H9 (cell line): ENCODE measurements at places on chromosomes 4 and X. TPM values are rescaled to one million over a fixed set of nuclear protein-coding genes. Genes with fewer than 3 reads are reported as not detected.

GRCh38 chr4:72582853-72583252 is 13.8 kb upstream of the ADAMTS3 start:
- H3K4me1 ChIP-seq = no peaks in the 10 kb centered on the region
- no peak overlapping the region for H3K4me3 ChIP-seq
- H3K27ac ChIP-seq = no peak overlapping the region
- no peaks in the 10 kb centered on the region for H3K36me3 ChIP-seq
- DNase-seq = no peak
- no peaks in the 10 kb centered on the region for H3K27me3 ChIP-seq

GRCh38 chr4:115428455-115428854 is 315.0 kb upstream of the NDST4 start:
- no peaks in the 10 kb centered on the region for H3K4me1 ChIP-seq
- peaks cover 8% of the 10 kb centered on the region for H3K36me3 ChIP-seq
- no peaks in the 10 kb centered on the region for H3K27me3 ChIP-seq

GRCh38 chr4:19358015-19358414 is 893.7 kb upstream of the SLIT2 start:
- no peak overlapping the region for H3K4me3 ChIP-seq
- no peak for DNase-seq
- no peaks in the 10 kb centered on the region for H3K36me3 ChIP-seq
- H3K27me3 ChIP-seq = no peaks in the 10 kb centered on the region
- no peaks in the 10 kb centered on the region for H3K4me1 ChIP-seq
- no peak overlapping the region for H3K27ac ChIP-seq

FHDC1 gene
- total RNA-seq = 19.7 and 19.9 TPM in 2 replicates

RHOXF1 gene
- not detected in 2 replicates for total RNA-seq

DNA sequence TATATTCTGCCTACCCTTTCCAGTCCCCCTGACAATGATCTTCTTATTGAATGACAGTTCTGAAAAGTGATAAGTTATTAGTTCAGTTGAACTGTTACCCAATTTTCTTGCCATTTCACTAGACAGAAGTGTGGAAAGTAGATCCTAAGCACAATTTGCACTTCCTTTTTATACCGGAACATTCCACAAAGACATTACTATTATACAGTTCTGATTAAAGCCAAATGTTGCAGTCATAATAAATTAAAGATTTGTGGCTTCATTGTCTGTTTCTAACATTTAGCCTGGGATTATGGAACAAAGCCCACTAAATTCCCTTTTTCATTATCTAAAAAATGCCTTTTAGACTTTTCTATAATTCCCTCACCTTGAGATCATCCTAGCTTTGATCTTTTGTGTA is 13.8 kb downstream of the SH3BGRL start:
- no peak overlapping the region for H3K4me3 ChIP-seq
- H3K4me1 ChIP-seq = no peaks in the 10 kb centered on the region
- H3K27me3 ChIP-seq = no peaks in the 10 kb centered on the region
- H3K27ac ChIP-seq = no peak overlapping the region
- peaks cover 4% of the 10 kb centered on the region for H3K36me3 ChIP-seq

- H3K27ac ChIP-seq = no peak overlapping the region
- H3K4me1 ChIP-seq = no peaks in the 10 kb centered on the region
- no peak for DNase-seq
- no peaks in the 10 kb centered on the region for H3K27me3 ChIP-seq
Observed at GRCh38 chrX:2385224-2385623, 115.6 kb downstream of the DHRSX start.

DNA sequence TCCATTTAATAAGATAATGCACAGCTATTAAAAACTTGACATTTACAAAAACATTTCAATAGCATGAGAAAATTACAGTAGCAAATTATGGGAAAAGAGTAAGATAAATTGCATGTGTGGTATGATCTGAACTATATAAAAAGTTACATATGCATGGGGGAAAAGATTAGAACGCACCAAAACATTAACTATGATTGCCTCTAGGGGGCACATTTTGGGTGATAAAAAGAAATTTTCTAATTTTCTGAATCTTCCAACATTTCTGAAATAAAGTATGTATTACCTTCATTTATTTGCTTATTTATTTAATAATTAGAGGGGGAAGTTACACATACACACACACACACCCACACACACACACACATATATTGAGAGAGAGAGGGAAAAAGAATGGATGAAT is 19.6 kb upstream of the KDM5C start:
- no peak for DNase-seq
- no peak overlapping the region for H3K27ac ChIP-seq
- peaks cover 33% of the 10 kb centered on the region for H3K36me3 ChIP-seq
- H3K27me3 ChIP-seq = no peaks in the 10 kb centered on the region
- H3K4me1 ChIP-seq = no peaks in the 10 kb centered on the region
- H3K4me3 ChIP-seq = no peak overlapping the region

DNA sequence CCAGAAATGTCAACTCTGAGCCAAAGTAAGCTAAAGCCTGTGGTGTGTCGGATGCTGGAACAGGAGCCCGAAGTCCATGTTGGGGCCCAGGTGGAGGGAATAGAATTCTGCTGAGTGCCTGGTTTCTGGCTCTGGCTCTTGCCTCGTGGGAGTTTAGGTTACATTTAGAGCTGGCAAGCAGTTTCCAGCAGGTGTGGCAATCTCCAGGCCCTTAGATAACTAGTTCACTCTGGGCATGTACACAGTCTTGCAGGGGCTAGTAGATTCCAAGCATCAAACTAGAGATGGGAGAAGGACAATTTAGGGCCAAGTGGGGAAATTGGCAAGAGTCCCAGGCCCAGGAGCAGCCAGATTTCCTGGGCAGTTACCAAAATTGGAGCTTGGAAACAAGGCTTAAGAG is 56.3 kb upstream of the STOX2 start:
- peaks cover 6% of the 10 kb centered on the region; the same call in 1 of the 2 replicates for H3K36me3 ChIP-seq
- H3K4me3 ChIP-seq = no peak overlapping the region
- H3K27me3 ChIP-seq = no peaks in the 10 kb centered on the region
- no peaks in the 10 kb centered on the region for H3K4me1 ChIP-seq
- DNase-seq = no peak

DNA sequence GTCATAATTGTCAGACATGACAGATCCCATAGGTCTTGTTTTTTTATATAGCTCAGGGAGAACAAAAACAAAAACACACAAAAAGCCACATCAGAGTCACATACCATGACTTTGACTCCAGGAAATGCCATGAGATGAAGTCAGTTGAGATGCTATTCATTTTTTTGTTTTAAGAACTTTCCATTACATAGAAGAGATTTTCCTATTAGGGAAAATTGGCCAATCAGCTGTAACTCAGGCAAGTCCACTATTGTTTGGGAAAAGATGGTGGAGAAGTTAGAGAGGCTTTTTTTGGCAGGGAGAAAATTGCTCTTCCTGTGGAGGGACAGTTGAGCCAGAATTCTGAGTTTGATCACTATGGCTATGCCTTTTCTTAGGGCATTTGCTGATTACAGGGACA is 72.6 kb downstream of the SMARCA5 start:
- H3K4me3 ChIP-seq = no peak overlapping the region
- H3K27me3 ChIP-seq = no peaks in the 10 kb centered on the region
- H3K27ac ChIP-seq = no peak overlapping the region
- H3K36me3 ChIP-seq = peaks cover 10% of the 10 kb centered on the region; the same call in 1 of the 2 replicates
- no peaks in the 10 kb centered on the region for H3K4me1 ChIP-seq

GRCh38 chrX:32532262-32532661 is 679.1 kb downstream of the DMD start:
- DNase-seq = no peak
- no peaks in the 10 kb centered on the region; the same call in 1 of the 2 replicates for H3K4me1 ChIP-seq
- no peak overlapping the region for H3K4me3 ChIP-seq
- no peaks in the 10 kb centered on the region for H3K36me3 ChIP-seq

GPR119 gene
- not detected in 2 replicates for total RNA-seq

IDH3G gene
- 43.2 and 47.1 TPM in 2 replicates for total RNA-seq

DNA sequence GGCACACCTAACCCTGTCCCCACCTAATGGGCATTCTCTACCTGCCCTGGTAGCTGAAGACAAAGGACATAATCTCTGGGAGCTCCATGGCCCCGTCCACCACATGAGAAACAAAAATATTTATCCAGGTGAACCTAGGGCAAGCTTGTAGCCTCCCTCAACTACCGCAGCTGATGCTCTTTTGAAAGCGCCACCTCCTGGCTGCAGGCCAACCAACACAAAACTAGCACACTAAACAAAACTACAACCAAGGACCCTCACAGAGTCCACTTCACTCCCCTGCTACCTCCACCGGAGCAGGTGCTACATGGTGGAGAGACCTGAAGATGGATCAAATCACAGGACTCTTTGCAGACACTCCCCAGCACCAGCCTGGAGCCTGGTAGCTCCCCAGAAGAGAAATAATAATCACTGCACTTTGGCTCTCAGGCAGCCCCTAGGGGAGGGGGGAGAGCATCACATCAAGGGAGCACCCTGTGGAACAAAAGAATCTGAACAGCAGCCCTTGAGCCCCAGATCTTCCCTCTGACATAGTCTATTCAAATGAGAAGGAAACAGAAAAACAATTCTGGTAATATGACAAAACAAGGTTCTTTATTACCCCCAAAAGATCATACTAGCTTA is 111.3 kb upstream of the ATP8A1 start:
- H3K36me3 ChIP-seq = no peaks in the 10 kb centered on the region
- DNase-seq = peak; percentile 71

DRD5 gene
- total RNA-seq = not detected in 2 replicates

PNMA6E gene
- not detected in 2 replicates for total RNA-seq

PHKA1 gene
- total RNA-seq = 6.5 and 6.6 TPM in 2 replicates

- no peak overlapping the region for H3K4me3 ChIP-seq
- H3K4me1 ChIP-seq = no peaks in the 10 kb centered on the region; the same call in 1 of the 2 replicates
- H3K36me3 ChIP-seq = peaks cover 3% of the 10 kb centered on the region
- H3K27ac ChIP-seq = no peak overlapping the region
- H3K27me3 ChIP-seq = no peaks in the 10 kb centered on the region
Observed at GRCh38 chrX:1239681-1240142, 27.3 kb upstream of the CRLF2 start.

MAGEA2 gene
- 0.13 and 0.22 TPM in 2 replicates for total RNA-seq

GRCh38 chr4:188146618-188147017 is 7.4 kb downstream of the TRIML1 start:
- no peak for DNase-seq
- H3K36me3 ChIP-seq = no peaks in the 10 kb centered on the region
- H3K27ac ChIP-seq = no peak overlapping the region
- no peak overlapping the region for H3K4me3 ChIP-seq
- no peaks in the 10 kb centered on the region; the same call in 1 of the 2 replicates for H3K4me1 ChIP-seq

DNA sequence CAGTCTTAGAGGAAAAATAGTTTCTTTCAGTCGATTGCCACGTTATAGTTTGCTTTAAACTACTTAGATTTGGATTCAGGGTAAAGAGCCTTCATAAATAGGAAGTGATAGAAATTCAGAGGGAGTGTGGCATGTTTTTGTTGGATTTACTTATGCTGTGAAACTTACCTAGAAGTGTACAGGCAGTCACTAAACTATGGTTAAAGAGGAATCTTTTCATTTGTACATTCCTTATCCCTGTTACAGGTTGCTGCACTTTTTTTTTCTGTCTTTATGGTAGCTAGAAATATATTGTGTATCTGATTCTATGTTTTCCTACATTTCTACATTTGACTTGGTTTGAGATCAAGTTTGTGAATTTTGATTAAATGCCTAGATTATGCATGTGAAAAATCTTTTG is 19.1 kb downstream of the WWC2 start:
- peak overlapping the region; percentile 24; the same call in 1 of the 2 replicates for H3K4me3 ChIP-seq
- peaks cover 12% of the 10 kb centered on the region; the same call in 1 of the 2 replicates for H3K4me1 ChIP-seq
- H3K27ac ChIP-seq = peak overlapping the region; percentile 67
- no peak for DNase-seq
- no peaks in the 10 kb centered on the region for H3K27me3 ChIP-seq

DNA sequence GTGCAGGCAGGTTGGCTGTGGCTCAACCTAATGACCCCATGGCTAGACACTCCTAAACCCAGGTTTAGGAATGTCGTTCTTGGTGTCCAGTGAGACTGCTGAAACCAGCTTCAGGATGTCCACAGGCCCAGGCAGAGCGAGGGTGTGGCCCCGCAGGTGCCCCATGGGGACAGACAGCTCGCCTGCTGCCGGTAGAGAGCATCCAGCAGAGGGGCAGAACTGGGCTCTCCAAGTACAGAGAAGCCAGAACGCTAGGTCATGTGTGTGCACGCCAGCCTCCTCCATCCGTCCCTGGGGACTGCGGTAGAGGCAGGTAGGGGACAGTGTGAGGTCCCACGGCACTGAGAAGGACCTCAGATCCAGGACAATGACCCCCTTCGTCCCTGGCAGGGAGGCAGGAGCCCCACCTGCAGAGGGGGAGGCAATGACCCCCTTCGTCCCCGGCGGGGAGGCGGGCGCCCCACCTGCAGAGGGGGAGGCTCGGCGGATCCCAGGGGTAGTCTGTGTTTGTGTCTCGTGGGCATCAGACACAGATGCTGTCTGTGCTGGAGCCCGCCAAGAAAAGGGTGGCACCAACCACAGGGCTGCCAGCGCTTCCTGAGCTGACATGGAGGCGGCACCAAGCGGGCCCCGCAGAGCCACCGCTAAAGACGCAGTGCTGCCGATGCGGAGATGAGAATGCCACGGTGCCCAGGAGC is 118.4 kb downstream of the FAM53A start:
- H3K27ac ChIP-seq = no peak overlapping the region
- H3K36me3 ChIP-seq = no peaks in the 10 kb centered on the region
- DNase-seq = no peak
- H3K4me1 ChIP-seq = peaks cover 2% of the 10 kb centered on the region; the same call in 1 of the 2 replicates
- H3K27me3 ChIP-seq = no peaks in the 10 kb centered on the region

DNA sequence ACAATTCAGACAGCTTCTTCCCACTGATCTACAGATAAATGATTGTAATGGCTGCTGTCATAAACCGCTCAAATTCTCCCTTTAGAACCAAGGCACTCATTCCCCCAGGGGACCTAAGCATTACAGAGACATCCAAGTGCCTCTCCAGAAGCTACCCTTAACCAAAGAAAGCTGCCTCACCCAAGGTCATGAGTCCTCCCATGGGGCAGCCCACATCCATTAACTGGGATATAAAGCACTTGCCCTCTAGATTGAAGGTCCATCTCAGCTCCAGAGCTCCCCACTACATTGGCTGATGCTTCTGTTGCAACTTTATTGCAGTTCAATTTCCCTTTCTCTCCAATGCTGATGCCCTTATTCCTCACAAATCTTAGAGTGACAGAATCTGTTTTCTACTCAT is 40.5 kb upstream of the DCAF8L2 start:
- H3K27me3 ChIP-seq = no peaks in the 10 kb centered on the region
- H3K36me3 ChIP-seq = no peaks in the 10 kb centered on the region; the same call in 1 of the 2 replicates
- no peaks in the 10 kb centered on the region for H3K4me1 ChIP-seq
- no peak overlapping the region for H3K27ac ChIP-seq
- no peak for DNase-seq
- H3K4me3 ChIP-seq = no peak overlapping the region

DNA sequence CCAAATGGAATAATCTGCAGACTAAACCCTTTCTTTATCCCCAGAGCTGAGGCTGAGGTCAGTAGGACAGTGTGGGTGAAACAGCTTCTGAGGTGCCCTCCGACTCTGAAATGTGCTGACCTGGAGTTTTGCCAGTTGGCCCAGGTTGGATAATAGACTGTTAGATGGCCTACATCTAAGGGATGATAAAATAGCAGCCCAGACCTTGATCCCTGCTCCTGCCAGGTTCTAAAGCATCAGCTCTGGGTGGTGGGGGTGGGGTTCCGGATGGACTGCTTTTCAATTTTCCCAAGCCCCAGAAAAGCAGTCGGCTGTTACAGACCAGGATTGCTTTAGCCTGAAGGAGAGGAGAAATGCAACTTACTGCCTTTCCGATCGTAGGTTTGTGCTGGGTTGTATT is 110.4 kb downstream of the NHS start:
- no peaks in the 10 kb centered on the region for H3K36me3 ChIP-seq
- DNase-seq = no peak
- H3K27me3 ChIP-seq = no peaks in the 10 kb centered on the region
- H3K27ac ChIP-seq = no peak overlapping the region
- H3K4me3 ChIP-seq = no peak overlapping the region
